IMR-90 (cell line): ENCODE measurements at places on chromosomes 5 and 9. TPM values are rescaled to one million over a fixed set of nuclear protein-coding genes. Genes with fewer than 3 reads are reported as not detected.

Gene CER1
- not detected in 2 replicates for total RNA-seq

Gene APBA1
- 3.8 and 4.2 TPM in 2 replicates for total RNA-seq

Gene NR6A1
- total RNA-seq, result 0.28 and 0.36 TPM in 2 replicates

Gene HK3
- not detected in 2 replicates for total RNA-seq

Gene UNC5A
- total RNA-seq, result not detected in 2 replicates

Gene COQ4
- total RNA-seq, result 20.0 and 20.1 TPM in 2 replicates

Gene GPR21
- total RNA-seq, result 0.28 and 0.90 TPM in 2 replicates

Gene PCDHA1
- under 0.01 TPM in 1 of 2 replicates, not detected in the other for total RNA-seq

Gene TYRP1
- 0.83 and 0.90 TPM in 2 replicates for total RNA-seq

Gene HSD17B3
- total RNA-seq, result 0.18 TPM in 1 of 2 replicates, not detected in the other

Gene REEP5
- total RNA-seq, result 49.3 and 70.3 TPM in 2 replicates

Gene AOPEP
- total RNA-seq, result 38.7 and 38.9 TPM in 2 replicates

Gene IFNB1
- not detected in 2 replicates for total RNA-seq

Gene PCDHA10
- total RNA-seq, result under 0.01 TPM in 2 replicates

Gene C9orf43
- total RNA-seq, result 0.28 and 0.36 TPM in 2 replicates

DNA sequence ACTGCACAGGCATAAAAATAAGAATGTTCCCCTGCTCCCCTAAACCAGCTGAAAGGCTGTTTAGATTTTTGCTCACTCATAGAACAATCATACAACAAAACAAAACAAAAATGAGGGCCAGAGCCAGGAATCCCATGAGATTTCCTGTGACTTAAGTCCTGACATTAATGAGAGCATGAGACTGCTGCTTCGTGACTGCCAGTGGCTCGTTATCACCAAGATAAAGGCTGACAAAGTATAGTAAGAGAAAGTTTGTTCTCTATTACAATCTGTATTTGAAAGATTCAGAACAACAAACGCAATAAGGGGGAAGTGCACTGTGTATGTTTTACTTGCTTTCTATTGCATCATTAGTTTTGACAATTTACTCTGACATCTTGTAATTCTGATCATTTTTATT is 837.1 kb upstream of the C9orf72 start:
- no peak for DNase-seq

GRCh38 chr5:81773574-81773973 is 22.7 kb upstream of the SSBP2 start:
- DNase-seq, result no peak

- DNase-seq, result no peak
Observed at GRCh38 chr9:22210936-22211335, 201.8 kb upstream of the CDKN2B start.

GRCh38 chr5:95244479-95244878 is 40.4 kb downstream of the MCTP1 start:
- DNase-seq, result no peak

- DNase-seq, result no peak
Observed at GRCh38 chr5:2156358-2157059, 273.8 kb upstream of the IRX4 start.

DNA sequence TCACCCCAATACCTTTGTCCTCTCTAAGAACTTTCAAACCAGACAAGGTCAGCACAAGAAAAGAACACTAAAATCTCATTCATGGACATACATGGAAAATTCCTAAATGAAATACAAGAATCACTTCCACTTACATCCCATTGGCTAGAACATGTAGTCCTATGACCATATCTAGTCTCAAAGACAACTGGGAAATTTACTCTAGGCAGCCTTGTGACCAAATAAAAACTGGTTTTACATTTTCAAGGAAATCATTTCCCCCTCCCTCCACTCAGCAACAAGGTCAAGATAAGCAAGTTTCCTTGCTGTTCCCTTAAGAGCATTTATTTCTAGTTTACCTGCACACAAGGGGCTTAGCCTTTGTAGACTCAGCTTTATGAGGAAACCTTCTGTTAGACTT is 20.3 kb upstream of the SERINC5 start:
- no peak for DNase-seq

GRCh38 chr5:142012186-142012785 is 541 bp downstream of the GNPDA1 start:
- no peak for DNase-seq

- peak; percentile 49 for DNase-seq
Observed at GRCh38 chr5:53678981-53679660, 118.7 kb downstream of the NDUFS4 start.

DNA sequence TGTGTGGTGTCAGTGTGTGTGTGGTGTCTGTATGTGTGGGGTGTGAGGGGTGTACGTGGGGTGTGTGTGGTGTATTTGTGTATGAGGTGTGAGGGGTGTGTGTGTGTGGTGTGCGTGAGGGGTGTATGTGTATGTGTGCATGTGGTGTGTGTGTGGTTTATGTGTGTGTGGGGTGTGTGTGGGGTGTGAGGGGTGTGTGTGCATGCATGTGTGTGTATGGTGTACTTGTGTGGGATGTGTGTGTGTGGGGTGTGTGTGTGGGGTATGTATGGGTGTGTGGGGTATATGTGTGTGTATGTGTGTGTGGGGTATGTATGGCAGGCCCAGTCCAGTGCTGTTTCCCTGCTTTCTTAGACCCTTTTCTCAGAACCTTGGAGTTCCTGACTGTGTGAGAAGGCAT is 83.3 kb downstream of the PTTG1 start:
- DNase-seq, result no peak

- peak; percentile 49 for DNase-seq
Observed at GRCh38 chr9:81069923-81070322, 619.4 kb downstream of the TLE1 start.

DNA sequence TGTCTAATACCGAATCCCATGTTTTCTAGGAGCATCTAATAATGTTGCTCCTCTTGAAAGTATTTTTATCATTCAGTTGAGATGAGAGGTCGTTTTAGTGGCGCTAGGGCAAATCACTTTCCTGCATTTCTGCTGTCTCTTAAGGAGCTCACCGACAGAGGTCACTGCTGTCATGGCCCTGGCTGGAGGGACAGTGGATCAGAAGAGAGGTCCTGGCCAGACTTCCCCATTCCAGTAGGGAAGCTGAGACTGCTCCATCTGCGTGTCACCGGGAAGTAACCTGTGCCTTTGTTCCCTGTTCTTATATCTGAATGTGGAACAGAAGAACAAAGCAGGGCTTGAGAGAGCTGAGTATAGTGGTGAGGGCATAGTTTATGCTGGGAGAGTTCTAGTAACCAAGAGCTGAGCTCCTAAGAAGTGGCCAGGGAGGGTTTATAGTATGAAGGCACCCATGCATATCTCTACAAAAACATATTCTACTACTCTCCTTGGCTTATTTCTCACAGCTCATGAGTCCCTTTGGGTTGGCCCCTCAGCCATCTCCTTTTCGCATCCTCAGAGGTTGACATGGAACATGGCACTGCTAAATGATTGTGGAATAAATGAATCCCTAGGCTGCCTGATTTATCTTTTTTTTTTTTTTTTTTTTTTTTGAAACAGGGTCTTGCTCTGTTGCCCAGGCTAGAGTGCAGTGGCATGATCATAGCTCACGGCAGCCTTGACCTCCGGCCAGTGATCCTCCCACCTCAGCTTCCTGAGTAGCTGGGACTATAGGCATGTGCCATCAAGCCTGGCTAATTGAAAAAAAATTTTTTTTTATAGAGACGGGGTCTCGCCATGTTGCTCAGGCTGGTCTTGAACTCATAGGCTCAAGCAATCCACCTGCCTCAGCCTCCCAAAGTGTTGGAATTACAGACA is 27.2 kb downstream of the ATP6V0E1 start:
- peak; percentile 32 for DNase-seq

DNA sequence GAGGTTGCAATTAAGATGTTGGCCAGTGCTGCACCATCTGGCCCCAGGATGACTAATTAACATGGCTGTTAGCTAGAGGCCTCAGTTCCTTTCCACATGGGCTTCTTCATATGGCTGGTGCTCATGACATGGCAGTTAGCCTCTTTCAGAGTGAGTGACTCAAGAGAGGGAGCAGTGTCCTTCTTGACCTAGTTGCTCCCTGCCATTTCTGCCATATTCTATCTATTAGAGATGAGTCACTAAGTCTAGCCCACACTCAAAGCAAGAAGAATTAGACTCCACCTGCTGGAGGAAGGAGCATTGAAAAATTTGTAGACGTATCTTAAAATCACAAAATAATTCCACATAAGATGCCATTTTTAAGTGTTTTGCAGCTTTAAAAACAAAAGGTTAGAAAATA is 651.2 kb upstream of the CCNG1 start:
- DNase-seq, result no peak

- DNase-seq, result no peak
Observed at GRCh38 chr5:98880598-98880997, 48.2 kb downstream of the CHD1 start.

DNA sequence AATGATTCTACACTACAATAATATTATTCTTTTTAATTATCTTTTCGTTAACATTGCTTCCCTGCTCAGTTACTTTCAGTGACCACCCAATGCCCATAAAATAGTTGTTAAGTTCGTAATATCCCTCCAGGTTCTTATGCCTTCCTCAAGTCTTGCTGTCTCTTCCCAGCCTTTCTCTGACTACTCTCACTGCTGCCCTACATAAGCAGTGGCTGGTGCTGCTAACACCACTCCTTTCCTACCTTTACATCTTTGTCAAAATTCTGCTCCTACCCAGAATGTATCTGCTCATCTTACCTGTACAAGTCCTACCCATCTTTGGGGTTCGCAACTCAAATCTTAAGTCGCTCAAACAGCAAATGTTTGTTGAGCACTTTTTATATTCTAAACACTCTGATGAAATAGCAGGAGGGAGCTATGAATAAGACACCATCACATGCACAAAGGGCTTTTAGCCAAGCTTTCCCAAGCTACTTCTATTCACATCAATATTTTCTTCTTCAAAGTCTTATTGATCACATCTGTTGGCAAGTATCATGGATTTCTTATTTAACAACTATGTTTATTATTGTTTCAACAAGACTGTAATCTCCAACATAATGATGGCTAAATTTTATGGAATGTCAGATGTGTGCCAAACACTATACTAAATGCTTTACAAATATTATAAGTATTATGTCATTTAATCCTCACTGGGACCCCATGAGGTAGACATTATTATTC is 29.5 kb downstream of the SLC25A46 start:
- peak; percentile 77 for DNase-seq

DNA sequence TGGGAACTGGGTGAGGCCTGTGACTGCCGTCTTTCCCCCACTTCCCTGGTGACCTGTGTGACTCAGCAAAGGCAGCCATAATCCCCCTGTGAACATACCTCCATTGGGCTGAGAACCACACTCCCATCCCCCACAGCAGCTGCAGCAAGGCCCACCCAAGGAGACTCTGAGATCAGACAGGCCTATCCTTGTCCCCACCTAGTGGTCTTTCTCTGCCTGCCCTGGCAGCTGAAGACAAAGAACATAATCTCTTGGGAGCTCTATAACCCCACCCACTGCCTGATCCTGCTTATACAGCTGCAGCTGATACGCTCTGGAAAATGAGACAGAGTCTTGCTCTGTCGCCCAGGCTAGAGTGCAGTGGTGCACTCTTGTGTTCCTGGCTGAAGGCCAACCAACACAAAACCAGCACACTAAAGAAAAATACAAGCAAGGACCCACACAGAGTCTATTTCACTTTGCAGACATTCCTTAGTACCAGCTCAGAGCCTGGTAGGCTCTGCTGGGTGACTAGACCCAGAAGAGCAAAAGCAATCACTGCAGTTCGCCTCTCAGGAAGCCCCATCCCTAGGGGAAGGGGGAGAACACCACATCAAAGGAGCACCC is 106.7 kb downstream of the MCTP1 start:
- DNase-seq, result no peak

- DNase-seq, result no peak
Observed at GRCh38 chr5:83760579-83760978, 39.9 kb upstream of the HAPLN1 start.

GRCh38 chr5:14913096-14913495 is 41.5 kb upstream of the ANKH start:
- DNase-seq, result no peak

DNA sequence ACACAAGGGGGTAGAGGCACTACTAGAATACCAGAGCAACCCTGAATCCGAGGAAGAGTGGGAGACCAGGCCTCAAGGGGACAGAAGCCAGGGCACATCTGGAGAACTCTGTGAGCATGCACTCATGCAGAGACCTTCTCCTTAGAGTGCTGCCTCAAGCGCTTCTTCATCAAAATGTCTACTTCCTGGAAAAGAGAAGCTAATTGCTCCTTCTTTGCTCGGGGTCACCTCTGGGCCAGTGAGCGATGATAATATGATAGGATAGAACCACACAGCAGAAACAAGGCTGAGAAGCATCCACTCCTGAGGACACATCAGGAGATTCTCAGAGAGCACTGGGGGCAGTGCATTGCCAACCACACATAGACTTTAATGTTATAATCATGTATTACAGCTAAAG is 23.7 kb upstream of the LMNB1 start:
- no peak for DNase-seq
